ENCODE measurements at places on chromosomes 4 and X.

DNA sequence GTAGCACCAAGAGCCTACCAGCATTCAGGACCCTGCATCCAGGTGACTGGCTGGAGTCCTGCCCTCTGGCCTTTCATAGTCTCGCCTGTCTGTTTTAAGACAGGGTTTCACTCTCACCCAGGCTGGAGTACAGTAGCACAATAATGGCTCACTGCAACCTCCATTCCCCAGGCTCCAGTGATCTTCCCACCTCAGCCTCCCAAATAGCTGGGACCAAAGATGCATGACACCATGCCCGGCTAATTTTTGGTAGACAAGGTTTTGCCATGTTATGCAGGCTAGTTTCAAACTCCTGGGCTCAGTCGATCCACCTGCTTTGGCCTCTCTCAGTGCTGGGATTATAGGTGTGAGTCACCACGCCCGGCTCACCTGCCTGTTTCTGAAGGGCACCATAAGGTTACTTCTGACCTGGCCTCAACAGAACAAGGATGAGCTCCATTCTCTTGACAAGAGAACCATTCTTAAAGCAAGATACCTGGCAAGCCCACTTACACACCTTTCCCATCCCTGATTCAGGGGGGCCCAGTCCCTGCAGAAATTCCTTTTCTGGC, 6.7 kb downstream of the RPS4X start:
- DNase-seq, result no peak

DNA sequence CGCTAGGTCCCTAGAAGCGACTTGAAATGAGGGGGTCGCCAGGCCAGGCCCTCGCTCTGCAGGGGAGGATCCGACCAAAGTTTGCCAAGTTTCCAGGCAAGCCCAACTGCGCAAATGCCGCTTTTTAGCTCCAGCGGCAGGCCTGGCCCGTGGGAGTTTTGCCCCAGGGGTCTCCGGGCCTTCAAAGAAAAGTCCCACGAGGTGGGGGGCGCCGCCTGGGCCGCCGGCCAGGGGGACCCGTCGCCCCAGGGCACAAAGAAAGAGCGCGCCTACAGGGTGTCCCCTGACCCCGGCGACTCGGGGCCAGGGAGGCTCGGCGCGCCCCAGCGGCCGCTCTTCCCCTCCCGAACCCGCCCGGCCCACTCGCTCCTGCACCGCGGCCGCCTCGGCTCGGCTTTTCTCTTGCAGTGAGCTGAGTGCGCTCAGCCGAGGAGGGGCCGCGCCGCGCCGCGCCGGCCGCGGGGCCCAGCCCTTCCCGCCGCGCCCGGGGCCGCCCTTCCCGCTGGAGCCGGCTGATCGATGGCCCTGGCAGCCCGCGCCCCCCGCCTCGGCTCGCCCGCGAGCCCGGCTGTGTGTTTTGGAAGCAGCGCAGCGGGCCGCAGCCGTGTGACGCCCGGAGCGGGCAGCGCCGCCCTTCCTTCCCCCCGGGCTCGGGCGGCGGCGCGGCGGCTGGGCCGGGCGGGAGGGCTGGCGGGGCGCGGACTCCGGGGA, 754 bp upstream of the KLF3 start:
- DNase-seq, result no peak

DNA sequence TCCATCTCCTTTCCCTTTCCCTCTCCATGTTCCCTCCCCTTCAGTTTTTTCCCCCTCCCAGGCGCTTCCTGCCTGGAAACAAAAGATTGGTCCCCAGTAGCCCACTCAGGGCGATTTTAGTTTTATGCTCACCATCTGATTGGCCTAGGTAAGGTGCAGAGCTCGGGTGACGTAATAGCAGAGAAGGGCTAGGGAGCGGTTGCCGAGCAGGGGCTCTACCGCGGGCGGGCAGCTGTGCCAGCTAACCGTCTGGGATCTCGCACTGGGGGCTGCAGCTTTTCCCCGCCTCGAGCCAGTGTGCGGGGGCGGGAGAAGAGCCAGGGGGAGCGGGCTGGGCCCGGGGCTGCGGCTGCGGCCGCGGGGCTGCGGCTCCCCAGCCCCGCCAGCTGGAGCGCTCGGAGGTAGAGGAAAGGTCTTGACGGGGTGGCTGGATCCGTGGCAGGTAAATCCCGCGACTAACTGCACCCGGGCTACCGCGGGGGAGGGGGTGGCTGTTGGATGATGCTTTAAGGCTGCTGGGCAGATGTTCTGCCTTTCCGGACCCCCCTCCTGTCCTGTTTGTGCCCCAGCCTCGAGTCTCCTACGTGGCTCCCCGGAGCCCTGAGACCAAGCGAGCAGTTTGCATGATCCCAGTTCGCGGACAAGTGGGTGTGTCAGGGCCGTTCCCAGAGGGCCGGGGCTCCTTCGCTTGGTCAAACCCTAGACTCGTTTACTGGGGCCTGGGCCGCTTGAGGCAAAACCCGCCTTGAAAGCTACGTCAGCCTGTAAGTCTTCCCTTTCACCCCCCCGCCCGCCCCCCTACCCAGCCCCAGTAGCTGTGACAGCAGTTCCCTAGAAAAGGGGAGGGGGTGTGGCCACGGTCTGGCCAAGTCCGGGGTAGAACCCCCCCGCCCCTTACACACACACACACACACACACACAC, at the start of gene PAK3:
TSS of gene PAK3 (plus strand) at position 218 of the 922 bp plus-strand sequence. CDS start 26,913 bp downstream, outside the sequence.
- DNase-seq, result peak; percentile 37

DNA sequence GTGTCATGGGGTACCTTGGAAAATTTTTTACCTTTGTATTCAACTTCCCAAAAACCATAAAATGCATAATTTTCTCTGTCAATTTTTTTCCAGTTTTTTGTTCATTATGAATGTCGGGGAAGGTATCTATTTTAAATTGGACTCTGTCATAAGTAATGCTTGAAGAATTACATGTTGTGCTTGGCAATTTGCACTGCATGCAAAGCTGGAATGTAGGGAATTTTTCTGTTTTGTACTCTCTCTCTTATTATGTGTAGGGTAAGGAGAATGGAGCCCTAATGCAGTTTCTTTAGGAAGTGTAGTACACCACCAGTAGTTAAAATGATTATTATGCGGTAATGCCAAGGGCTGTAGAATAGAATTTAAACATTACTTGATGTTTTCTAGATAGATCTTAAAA, 137.7 kb upstream of the LIMCH1 start:
- DNase-seq, result no peak

DNA sequence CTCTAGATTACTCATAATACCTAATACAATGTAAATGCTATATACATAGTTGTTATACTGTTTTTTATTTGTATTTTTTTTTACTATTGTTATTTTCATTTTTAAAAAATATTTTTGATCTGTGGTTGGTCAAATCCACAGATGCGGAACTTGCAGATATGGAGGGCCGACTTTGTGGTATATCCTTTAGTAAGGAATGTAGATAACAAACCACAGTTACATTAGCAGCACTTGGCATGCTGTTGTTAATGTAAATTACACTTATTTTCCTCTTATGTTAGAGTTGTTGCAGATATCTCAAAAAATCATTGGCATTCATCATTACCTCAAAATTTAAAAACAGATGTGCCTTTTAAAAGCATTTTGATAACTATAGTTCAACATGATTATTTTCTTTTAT, 151.0 kb downstream of the TMEM164 start:
- no peak for DNase-seq

DNA sequence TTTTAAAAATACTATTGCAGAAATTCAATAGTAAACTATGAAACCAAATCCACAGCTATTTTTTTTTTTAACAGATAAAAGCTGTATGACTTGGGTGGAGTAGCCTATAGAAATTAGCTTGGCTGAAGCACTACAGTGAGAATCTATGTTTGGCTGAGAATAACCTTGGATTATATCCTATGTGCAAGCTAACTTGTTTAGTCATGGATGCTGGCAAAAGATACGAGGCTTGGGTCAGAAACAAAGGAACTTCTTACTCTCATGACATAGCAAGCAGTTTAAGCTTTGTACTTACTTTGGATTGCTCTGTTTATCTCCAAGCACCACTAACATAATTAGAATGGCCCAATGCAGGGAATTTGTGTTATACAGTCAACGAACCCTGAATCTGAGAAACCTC, 119.2 kb upstream of the GRID2 start:
- DNase-seq, result no peak

DNA sequence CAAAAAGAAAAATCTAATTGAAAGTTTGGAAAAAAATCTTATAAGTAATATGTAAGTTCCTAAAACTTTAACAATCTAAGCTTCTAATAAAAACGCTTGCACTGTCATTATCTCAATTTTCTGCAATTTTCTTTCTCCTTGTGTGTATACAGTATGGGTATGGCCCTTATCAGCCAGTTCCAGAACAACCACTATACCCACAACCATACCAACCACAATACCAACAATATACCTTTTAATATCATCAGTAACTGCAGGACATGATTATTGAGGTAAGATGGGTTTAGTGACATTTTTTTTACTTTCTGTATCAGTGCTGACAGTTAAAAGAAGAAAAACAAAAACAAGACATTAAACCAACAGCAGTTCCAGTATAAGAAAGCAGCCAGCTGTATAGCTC, 4.9 kb downstream of the STATH start:
- DNase-seq, result no peak

Measured in WERI-Rb-1 (cell line).